ENCODE measurements at places on chromosomes 3 and 15.

- DNase-seq = no peak
Observed at GRCh38 chr3:10011631-10012030, 14.6 kb upstream of the FANCD2 start.

DNA sequence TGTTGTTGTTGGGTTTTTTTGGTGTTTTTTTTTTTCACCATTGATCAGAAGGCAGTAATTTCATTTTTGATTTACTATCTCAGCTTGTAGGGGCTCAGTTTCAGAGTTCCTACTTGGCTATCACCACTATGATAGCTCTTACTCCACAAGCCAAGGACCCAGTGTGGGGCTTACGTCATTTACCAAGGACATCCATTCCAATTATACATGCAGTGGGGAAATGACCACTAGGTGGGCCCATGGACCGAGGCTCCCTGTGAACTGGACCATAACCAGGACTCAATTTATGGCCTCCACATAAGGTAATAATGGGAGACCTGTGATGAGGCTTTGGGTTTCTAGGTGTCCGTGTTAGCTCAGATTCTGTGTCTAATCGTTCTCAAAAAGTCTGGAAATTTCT lies 67.5 kb upstream of the CACNA1D start:
- no peak for DNase-seq

- no peak for DNase-seq
Observed at GRCh38 chr3:43905157-43905556, 214.4 kb downstream of the ABHD5 start.

GRCh38 chr15:31254431-31255175 lies 72.0 kb upstream of the KLF13 start:
- no peak for DNase-seq

GRCh38 chr15:64930019-64930652 lies 18.4 kb downstream of the ANKDD1A start:
- no peak for DNase-seq

DNA sequence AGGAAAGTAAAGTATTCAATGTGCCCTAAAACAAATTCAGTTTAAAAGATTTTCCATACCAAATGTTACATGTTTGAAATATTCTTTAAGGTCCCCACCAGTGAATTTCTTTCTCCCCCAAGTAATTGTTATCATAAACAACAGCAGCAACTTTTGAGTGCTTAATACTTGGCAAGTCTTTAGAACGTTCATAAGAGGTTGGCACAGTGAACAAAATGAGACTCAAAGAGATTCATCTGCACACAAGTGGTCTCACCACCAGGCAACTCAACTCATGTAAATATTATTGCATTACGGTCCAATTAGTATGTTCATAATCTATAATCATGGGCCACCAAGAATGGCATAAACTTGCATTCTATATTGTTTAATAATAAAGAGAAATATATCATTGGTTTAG lies 98.7 kb downstream of the TBL1XR1 start:
- no peak for DNase-seq

DNA sequence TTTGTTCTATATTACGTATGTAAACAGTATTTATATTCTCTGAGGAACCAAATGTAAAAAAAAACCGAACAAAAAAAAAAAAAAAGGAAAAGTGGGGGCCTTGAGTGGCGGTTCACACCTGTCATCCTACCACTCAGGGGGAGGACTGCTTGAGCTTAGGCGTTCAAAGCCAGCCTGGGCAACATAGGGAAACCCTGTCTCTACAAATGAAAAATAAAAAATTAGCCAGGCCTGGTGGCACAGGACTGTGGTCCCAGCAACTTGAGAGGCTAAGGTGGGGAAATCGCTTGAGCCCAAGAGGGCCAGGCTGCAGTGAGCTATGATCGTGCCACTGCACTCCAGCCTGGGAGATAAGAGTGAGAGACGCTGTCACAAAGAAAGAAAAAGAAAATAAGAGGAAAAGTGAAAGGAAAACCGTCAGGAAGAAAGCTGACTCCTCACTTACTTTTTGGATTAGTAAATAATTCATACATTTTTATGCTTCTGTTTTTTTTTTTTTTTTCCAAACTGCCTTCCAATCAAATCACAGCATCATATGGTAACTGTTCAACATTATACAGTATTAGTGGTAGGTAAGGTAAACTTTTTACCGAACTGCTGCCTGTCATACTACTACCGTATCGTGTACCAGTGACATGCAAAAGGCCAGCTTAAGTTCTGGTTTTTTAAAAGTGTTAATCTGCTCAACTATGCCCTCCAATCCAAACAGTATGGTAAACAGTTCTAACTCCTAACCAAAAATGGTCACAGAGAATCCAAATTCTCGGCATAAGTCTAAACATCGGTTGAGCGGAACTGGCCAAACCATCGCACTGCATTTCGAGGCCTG lies 1.2 kb downstream of the PHC3 start:
- no peak for DNase-seq

DNA sequence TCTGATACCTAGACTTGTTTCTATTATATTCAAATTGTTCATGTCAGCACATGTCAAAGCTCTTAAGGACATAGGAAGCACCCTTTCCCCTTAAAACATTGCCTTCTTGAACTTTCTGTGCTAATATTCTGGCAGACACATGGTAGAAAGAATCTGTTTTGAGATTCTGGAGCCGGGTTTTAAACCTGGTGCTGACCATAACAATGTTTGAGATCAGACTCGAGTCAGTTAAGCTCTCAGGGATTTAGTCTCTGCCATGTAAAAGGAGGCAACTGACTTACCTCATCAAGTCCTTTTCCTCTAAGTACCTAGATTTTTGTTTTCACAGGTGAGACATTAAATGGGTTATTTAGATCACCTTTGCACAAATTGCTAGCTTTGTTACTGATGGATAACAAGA lies 38.9 kb downstream of the RBMS3 start:
- DNase-seq = no peak

- DNase-seq = no peak
Observed at GRCh38 chr15:86830304-86830703, 750.6 kb downstream of the AGBL1 start.

All from cortex of kidney (tissue), 1 donor.